ENCODE measurements at places on chromosomes 4 and X.

GRCh38 chrX:8235026-8235425, 64.0 kb upstream of the VCX2 start:
- DNase-seq: no peak

- DNase-seq: no peak
Measured at GRCh38 chr4:95086551-95086950, 328.8 kb downstream of the BMPR1B start.

GRCh38 chr4:82437285-82438005, 7.1 kb downstream of the ENOPH1 start:
- no peak for DNase-seq

DNA sequence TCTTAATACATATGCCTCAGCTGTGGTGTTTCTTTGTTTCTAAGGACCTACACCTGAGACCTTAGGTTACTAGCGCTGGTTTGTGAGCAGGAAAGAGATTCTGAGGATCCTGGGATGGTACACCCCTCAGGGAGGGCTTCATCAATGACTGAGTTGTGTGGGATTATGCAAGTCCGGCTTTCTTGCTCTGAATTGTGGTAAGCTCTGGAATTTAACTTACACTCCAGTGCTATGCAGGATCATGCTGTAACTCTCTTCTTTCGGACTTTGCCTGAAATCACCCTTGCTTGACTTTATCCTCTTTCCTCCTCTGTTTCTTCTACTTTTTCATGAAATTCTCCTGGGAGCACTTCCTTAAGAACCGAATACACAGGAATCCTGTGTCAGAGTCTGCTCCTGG, 431.5 kb upstream of the BOD1L1 start:
- DNase-seq: peak; percentile 7

- no peak for DNase-seq
Measured at GRCh38 chrX:148928811-148929210, 428.4 kb downstream of the AFF2 start.

DNA sequence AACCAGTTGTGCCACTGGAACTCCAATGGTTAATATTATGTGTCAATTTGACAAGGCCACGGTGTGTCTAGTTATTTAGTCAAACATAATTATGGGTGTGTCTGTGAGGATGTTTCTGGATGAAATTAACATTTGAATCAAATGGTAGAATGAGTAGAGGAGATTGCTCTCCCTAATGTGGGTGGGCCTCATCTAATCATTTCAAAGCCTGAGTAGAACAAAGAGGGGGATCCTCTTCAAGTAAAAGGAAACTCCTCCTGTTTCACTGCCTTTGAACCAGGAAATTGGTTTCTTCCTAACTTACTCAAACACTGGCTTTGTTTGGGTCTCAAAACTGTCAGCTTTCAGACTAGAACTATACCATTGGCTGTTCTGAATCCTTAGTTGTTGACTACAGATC, 1692.1 kb downstream of the PCDH19 start:
- no peak for DNase-seq

DNA sequence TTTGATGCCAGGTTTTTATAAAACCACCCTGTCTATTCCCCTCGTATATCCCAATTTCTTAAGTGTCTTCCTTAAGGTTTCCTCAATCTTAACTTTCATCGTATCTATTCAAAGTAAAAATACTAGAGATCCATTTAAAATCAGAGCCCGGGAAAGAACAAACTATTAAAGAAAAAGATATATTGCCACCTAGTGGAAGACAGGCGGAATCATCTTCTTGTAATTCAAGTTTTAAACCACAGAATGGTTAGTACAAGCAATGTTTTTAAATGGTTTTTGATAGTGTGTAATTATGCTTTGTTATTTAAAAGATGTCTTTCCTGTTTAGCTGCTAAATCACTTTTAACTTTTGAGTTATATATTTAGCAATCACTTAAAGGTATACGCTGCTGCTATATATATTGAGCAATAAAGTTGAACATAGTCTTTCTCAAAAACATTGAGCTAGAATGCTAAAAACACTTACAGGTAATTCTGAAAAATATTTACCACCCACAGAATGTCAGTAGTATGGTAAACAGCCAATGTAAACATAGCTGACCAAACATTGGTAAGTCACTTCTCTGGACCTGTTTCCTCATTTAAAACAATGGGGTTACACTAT, 18.2 kb downstream of the PRDM8 start:
- DNase-seq: peak; percentile 46

GRCh38 chr4:71639380-71639779, 144.5 kb downstream of the GC start:
- DNase-seq: no peak

- no peak for DNase-seq
Measured at GRCh38 chr4:95761871-95762270, 78.0 kb upstream of the PDHA2 start.

GRCh38 chr4:111879539-111879938, 265.7 kb upstream of the FAM241A start:
- DNase-seq: no peak

- no peak for DNase-seq
Measured at GRCh38 chrX:122421434-122422121, 762.5 kb upstream of the GRIA3 start.

DNA sequence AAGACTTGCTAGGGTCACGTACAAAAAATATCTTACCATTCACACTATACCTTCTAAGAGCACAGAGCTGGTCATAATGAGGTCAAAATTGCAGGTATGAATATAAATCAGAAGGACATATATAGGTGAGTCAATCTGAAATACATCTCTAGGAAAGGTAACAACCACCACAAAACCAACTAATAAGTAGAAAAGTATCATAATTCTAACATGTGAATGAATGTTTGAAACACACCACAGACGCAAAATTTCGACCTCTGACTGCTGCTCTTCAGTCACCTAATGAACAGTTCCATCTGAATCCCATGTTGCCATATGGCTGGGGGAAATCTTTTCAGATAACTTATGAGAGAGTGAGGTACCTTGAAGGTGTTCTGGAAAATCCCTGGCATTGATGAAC, 22.1 kb downstream of the STAP1 start:
- no peak for DNase-seq

DNA sequence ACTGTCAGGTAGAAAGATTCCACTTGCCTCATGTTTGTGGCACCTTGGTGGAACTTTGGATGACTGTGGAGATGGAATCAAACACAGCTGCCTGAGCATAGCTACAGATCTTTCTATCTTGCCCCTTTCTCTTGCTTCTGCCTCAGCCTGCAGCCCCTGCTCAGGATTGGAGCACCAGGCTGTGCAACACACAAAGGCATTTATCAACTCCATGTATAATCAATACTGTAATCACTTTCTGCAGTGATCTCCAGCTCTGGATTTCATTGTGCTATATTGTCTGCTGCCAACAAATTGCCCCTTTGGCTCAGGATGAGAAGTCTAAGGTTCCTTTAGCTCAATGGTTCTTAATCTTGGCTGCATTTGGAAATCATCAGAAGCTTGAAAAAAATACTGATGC, 86.3 kb upstream of the PRPS1 start:
- no peak for DNase-seq

GRCh38 chr4:168876106-168876505, 133.9 kb downstream of the CBR4 start:
- no peak for DNase-seq

DNA sequence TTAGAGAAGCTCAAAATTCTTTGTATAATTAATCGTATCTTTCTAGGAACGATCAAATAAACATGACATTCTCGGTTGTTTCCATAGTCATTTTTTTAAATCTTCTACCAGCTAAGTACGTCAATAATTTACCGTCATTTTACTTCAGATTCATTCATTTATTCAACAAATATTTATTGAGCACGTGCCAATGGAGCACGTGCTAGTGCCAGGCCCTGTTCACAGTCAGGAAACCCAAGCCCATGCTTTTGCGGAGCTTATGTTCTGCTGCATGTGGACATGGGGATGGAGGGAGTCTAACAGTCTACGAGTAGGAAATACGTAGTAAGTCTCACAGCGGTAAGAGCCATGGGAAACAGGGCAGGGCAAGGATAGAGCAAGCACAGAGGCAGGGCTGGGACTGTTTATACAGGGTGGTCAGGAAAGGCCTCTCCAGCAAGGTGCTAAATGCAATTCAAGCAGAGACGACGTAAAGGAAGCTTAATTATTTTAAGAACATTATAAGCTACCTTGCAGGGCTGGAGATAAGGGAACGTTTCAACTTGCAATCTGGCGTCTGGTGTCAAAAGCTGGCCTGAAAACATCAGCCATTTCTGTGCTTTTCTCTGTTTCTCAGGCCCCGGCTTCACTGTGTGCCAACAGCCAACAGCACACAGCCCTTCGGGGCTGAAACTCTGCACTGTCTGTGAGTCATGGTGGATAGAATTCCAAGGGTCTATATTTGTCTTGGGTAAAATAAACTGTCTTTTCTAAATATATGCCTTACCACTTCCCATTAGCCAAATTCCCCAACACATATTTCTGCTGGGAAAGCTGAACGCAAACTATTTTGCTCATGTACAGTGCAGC, 517.1 kb upstream of the ZFP42 start:
- peak; percentile 90 for DNase-seq

DNA sequence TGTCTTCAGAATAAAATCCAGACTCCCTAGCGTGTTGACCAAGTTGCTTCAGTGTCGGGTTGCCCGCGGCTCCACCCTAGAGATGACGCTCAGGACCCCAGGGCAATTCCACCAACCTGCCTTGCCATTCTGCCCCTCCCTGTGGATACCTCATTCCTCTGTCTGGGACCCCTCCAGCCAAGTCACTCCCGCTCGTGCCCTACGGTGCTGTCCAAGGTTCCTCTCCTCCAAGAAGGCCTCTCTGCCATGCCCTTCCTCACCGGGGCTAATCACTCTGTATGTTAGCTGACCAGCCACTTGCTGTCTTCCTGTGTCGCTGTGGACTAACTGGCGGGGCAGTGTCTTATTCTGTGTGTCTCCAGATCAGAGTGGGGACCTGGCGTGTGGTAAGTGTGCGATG, 46.6 kb downstream of the TENM3 start:
- DNase-seq: no peak

- DNase-seq: no peak
Measured at GRCh38 chr4:120081726-120082125, 15.1 kb upstream of the MAD2L1 start.

DNA sequence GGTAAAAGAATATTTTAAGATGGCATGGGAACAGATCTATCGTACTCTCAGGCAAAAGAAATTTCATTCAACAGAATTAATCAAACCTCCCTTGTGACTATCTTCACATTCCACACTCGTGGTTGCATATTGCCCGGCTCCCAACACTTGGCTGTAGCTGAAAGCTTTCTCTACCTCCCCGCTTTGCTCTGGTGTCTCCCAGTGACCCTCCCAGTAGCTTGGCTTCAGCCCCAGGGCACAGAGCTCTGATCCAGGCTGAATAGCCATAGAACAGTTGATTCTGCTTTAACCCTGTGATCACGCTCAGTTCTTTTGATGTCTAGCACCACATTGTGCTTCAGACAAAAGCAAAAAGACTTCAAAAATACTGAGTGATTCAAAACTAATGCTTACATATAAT, 24.6 kb downstream of the SLC7A11 start:
- no peak for DNase-seq

DNA sequence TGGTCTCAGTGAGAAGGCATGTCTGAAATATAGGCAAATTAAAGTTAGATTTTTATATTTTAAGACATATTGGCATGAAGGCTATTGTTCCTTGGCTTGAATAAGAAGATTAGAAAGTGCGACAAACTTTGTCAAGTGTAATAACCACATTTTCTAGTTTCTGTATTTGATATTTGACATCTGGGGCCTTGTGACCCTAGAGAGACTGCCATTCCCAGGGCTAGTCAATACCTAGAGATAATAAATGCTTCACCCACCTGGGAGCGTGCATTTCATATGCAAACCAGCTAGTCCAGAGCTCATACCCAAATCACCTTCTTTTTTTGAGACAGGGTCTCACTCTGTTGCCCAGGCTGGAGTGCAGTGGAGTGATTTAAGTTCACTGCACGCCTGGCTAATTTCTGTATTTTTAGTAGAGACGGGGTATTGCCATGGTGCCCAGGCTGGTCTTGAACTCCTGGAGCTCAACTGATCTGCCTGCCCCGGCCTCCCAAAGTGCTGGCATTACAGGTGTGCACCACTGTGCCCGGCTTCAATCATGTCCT, 62.6 kb downstream of the COQ2 start:
- no peak for DNase-seq

All from fibroblast of gingiva (primary cell).